ENCODE measurements at places on chromosomes 2 and 18.
A peak's percentile ranks its signal among the peaks of the same experiment; 100 is the strongest.

- DNase-seq = no peak
These were observed 427.0 kb upstream of the TNP1 start for GRCh38 chr2:217286833-217287232.

GRCh38 chr2:16817305-16818202, 151.9 kb upstream of the CYRIA start:
- no peak for DNase-seq

DNA sequence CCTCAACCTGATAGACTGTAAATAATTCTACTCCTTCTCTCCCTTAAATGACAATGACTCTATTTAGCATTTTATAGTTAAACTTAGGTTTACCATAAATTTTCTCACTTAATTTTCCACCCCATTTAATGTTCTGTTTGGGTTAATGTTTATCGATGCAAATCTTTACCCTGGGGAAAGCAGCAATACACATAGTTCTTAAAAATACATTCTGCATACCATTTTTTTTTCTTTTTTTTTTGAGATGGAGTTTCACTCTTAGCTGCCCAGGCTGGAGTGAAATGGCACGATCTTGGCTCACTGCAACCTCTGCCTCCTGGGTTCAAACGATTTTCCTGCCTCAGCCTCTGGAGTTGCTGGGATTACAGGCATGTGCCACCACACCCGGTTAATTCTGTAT, 14.0 kb downstream of the STAM2 start:
- no peak for DNase-seq

DNA sequence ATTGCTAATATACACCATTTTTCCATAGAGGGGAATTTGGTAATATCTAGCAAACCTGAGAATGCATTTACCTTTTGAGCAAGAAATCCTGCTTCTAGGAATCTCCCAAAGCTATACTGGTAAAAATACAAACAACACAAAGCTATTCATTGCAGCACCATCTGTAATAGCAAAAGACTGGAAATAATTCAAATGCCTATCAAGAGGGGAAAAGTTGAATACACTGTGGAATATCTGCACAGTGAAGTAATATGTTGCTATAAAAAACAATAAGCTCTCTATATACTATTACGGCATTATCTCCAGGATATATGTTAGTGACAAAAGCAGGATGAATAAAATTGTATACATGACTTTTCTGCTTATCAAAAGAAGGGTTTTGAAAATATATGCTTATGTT, 112.3 kb upstream of the CHAC2 start:
- no peak for DNase-seq

DNA sequence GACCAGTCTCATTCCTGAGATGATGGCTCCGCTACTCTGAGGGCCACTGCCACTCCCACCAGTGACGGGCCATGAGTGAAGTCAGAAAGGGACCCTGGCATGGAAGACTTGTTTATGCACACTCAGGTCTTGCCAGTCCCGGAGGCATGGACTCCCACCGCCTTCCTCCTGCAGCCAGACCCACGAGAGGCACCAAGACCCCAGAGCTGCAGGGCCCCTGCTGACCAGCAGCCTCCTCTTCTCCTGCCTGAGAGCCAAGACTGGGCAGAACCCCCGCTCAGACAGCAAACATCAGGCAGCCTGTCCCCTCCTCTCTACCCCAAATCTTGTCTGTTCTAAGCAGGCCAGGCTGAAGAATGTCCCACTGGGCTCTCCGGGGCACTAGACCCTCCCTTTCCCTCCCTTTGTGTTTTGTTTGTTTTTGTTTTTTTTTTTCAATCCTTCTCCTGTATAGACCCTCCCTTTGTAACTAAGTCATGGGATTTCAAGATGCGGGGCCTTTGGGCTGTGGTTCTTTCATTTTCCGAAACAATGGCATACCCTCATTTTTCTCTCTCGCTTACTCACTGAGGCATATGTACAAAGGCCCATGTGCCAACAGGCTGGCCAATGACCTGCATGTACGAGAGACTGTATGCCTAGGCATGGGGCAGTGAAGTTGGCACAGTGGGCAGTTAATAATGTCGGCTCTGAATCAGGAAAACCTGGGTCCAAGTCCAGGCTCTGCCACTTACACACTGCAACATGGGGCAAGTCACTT, 24.3 kb upstream of the MAPRE3 start:
- no peak for DNase-seq

DNA sequence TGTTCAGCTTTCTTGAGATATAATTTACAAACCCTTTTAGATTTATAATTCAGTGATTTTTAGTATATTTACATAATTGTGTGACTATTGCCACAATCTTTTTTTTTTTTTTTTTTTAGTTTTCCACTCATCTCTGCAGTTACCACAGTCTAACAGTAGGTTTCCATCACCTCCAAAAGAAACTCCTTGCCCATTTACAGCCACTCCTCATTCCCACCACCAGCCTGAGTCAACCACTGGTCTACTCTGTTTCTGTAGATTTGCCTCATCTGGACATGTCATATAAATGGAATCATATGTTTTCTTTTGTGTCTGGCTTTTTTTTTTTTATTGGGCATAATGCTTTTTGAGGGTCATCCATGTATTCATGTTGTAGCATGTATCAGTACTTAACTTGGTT, 16.1 kb downstream of the MTX2 start:
- DNase-seq = no peak

DNA sequence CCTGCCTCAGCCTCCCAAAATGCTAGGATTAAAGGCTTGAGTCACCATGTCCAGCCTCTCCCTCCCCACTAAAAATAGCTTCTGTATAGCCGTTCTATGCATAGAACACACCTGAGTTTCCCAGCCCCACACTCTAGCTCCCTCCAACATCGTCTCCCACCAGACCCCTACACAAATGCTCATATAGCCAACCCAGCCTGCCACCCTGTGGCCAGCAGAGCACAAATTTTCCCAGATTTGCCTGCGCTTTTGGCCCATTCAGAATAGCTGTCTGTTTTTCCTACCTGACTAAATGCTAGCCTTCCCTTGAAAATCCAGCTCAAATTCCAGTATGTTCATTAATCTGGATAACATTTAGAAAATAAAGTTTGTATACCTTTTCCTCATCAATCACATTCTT, 22.8 kb downstream of the TRABD2A start:
- DNase-seq = no peak

DNA sequence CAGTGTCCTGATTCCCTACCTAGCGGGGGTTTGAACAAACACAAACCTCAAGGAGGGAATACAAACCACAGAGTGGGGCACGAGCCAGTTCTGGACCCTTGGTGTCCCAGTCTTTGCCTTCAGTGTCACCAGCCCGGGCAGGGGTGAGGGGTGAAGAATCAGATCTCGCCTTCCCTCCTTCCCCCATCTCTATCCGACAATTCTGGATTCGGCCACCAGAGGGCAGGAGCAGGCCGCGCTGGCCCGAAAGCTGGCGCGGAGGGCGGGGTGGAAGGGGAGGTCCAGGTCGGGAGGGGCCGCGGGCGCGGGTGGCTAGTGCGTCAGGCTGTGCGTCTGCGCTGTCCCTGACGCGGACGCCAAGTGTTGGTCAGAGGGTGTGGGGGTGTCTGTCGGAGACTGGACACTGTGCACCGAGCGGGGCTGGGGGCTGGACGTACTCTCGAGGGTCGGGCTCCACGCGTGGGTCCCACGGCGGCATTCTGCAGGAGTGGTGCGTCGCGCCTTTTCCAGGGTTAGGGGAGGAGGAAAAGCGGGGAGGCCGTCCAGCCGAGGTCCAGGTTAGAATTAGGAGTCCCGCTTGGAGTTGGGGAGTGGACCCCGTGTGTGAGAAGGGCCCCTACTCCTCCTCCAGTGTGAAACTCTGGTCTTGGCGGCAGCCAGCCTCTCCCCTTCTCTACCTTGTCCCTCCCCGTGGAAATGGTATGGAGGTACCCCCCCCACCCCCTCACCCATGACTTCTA, 2.9 kb upstream of the CRYBA2 start:
- DNase-seq = peak; percentile 97

- no peak for DNase-seq
These were observed 37.2 kb upstream of the CYBRD1 start for GRCh38 chr2:171485116-171485515.

- DNase-seq = no peak
These were observed 65.2 kb downstream of the SOCS6 start for GRCh38 chr18:70354080-70354479.

- no peak for DNase-seq
These were observed 219.4 kb downstream of the HNMT start for GRCh38 chr2:138183705-138184104.

- DNase-seq = peak; percentile 17
These were observed 116.6 kb upstream of the SMIM21 start for GRCh38 chr18:75544051-75544481.

DNA sequence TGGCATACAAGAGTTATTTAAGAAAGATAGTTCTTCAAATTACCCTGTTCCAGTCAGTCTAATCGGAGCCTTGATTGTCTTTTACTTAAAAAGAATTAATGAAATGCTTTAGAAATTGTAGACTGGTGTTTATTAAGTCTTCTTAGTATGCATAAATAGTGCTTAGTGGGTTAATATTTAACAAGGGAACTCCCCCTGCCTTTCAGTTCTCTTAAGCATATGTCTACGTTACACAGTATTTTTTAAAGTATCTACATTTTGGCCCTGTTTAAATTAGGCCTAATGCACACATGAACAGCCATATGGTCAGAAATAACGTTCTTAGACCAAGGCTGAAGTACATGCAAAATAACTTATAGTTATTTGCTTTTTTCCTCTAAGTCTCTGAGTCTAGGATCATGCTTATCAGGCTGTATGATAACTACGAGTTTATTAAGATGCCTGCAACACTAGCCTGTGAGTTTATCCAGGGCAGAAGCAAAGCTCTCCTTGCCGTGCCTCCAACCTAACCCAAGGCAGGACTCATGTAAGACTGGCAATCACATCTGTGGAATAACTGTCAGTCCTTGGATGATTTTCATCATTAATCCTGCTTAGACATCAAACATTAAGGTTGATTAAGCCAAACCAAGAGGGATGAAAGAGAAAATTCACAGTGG, 6.7 kb downstream of the BCL2 start:
- no peak for DNase-seq

DNA sequence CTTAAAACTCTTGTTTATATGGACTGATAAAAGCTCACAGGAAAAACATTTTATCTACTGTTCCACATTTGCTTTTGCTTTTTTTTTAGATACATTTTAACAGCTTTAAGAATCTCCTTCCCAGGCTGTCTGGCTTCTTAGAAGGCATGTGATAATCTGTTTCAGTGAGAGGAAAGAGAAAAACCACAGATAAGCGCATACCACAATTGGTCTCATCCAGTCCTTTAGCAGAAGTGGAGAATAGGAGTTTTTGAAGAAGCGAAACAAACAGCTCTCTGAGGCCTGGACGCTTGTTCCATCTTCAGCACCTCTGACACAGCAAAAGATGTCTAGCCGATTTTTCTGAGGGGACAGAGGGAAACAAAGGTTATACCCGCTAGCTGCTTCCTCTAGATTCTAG, 37.6 kb downstream of the RMC1 start:
- no peak for DNase-seq

- no peak for DNase-seq
These were observed 84.1 kb downstream of the HS6ST1 start for GRCh38 chr2:128234613-128235012.

GRCh38 chr2:215717501-215718381, 281.9 kb upstream of the FN1 start:
- DNase-seq = no peak

- no peak for DNase-seq
These were observed 60.4 kb downstream of the GALNT1 start for GRCh38 chr18:35641916-35642315.

- peak; percentile 31 for DNase-seq
These were observed 66.5 kb downstream of the DTNB start for GRCh38 chr2:25606892-25607291.

- DNase-seq = no peak
These were observed 53.9 kb downstream of the NGEF start for GRCh38 chr2:232959139-232959538.

GRCh38 chr2:127671557-127672302, 3.6 kb downstream of the LIMS2 start:
- DNase-seq = no peak

GRCh38 chr18:53937037-53937436, 287.4 kb downstream of the MBD2 start:
- no peak for DNase-seq

DNA sequence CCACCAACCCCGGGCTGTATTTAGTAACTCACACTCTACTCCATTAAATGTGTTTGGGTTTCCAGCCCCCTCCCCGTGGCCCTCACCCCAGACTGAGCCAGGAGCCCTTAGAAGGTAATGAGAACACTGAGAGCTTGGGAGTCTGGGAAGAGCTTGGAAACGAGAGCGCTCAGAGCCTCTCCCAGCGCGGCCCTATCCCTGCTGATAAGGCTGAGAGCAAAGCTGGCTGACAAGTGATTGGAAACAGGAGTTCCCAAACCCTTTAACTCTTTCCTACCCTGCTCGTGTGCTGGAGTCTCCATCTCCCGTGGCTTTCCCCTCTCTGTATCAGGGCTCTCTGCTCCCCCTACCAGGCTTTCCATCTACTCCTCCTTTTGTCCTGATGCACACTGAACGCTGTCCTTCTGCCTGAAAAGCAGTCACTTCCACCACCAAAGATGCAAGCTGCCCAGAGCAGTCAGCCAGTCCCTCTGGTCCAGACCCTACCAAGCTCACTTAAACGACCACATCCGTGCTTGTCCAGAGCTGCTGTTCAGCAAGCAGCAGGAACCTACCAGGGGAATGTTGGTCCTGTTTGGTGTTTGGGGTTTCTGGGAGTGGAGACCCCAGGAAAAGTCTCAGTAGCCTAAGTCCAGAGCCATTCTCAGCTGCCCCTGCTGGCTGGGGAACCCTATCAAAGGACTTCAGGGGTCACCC, 100.0 kb upstream of the PKDCC start:
- DNase-seq = no peak

GRCh38 chr2:180061085-180061484, 54.0 kb upstream of the CWC22 start:
- DNase-seq = no peak

DNA sequence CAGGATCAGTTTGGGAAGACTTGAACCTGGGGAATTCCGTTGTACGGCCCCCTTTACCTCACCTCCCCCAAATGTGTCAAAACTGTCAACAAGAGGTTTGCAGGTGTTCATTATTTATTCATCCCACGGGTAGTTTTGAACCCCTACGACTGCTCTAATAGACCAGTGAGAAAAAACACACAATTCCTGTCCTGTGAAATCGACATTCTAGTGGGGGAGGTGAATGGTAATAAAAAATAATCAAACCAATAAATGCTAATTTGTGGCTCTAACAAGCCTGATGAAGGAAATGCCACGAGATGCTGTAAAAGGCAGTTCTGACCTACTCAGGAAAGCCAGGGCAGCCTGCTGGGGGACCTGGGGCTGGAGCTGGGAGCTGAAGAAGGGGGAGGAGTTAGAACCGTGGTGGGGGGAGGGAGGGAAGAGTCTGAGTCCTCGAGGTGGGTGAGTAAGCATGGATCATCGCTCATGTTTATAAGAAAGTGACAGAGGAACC, 463 bp upstream of the DNAJB2 start:
- DNase-seq = no peak

Measured in urothelium cell line (cell line).